Mesendoderm (in vitro differentiated cells): ENCODE measurements at places on chromosomes 7 and 10.

DNA sequence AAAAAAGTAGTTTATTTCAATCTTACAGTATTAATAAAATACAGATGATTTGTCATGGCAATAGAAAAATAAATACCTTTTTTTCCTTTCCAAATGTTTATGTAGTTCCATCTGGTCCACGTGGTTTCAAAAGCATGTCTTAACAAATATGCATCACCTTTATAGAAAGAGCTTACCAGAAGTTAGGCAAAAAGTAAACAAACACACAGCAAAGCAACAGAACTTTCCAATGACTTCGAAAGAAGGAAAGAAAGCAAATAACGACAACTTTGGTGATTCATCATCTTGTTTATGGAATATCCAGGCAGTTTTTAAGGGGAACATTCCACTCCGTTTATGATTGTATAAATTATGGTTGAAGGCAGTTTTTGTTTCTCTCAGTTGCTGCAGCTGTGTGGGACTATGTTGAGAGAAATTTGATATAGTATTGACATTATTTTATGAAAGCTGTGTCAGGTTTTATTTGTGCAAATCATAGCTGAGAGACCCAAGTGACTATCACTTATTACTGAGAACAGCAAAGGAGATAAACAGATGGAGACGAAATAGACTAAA lies 203.1 kb downstream of the CDC14C start:
- no peak for DNase-seq

DNA sequence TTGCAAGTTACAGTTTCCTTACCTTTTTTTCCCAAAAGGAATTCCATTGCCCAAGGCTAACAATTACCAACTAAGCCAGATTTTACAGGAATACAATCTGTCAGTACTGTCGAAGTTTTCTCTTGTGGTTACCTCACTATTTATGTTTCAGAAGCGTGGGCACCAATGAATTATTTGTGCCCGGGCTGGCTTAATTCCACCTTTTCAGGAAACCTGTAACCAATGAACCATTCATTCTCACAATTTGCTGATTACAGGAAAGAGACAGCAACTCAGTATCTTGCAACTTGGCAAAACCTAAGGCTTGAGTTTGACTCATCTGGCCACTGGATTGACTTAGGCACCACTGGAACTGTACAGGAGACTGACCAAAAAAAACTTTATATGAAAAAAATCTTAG lies 485.6 kb downstream of the INHBA start:
- DNase-seq = no peak

DNA sequence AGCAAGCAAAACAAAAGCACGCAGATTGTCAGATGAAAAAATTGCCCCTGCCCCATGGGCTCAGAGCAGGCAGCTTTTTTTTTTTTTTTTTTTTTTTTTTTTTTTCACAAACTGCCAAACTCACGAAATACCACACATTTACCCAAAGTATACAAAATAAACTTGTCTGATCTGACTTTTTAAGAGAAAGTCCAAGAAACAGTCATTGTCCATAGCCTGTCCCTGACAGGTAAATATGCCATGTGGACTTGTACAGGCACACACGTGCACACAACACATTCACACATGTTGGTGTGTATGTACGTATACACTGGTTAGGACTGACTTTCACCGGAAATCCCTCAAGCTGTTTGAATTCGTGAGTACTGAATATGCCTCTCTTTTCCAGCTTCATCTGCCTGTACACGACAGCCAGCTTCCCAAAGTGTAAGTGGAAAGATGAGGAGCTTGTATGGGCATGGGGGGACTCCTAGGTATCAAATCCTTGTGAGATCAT lies 929 bp upstream of the HGF start:
- no peak for DNase-seq

- no peak for DNase-seq
These were observed 52.6 kb downstream of the MCU start for GRCh38 chr10:72744566-72744965.
